ENCODE measurements at places on chromosomes 6 and 20. TPM values are rescaled to one million over a fixed set of nuclear protein-coding genes. Genes with fewer than 3 reads are reported as not detected.

- H3K4me1 ChIP-seq = no peaks in the 10 kb centered on the region
- DNase-seq = no peak
Observed at GRCh38 chr6:77561768-77562314, 91.0 kb upstream of the MEI4 start.

DNA sequence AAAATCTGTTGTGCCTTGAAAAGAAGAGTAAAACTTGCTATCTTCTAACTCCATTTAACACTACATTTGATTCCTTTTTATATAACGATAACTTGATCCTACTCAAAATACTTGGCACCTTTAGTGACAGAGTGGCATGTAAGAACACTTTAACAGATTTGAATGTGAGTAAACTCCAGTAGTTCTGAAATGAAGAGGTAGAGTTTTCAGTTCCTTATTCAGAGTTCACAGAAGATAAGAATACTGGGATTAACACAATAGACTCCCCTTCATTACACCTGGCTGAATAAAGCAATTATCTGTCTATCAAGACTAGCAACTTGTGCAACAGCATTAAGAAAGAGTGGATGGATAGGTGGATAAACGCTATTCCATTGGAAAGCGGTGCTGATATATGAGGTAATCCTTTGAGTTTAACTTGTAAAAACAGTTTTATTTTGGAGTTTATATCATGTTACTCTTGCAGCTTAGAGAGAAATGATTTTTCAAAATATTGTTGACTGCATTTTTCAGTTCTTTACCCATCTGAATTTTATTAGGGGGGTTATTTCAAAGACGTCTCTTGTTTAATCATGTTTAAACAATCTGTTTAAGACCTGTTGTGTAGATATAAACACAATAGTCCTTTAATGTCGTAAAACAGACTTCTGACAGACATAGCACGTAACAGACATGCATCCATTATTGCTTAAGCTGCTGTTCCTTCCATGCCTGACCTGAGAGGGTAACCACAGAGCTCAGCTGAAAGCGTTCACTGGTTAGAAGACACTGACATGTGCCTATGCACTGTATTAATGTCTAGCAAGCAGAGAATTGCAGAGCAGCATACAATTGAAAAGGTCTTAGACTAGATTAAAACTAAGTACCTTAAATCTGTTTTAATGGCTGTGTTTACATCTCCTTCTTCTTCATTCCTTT is 102.4 kb upstream of the SUPT3H start:
- no peak overlapping the region for H3K4me3 ChIP-seq
- H3K27ac ChIP-seq = peak overlapping the region; percentile 44
- H3K36me3 ChIP-seq = no peaks in the 10 kb centered on the region
- H3K27me3 ChIP-seq = no peaks in the 10 kb centered on the region
- peaks cover 12% of the 10 kb centered on the region for H3K4me1 ChIP-seq

GRCh38 chr20:57959589-57959988 is 249.8 kb upstream of the PMEPA1 start:
- no peak overlapping the region for H3K4me3 ChIP-seq
- H3K27ac ChIP-seq = no peak overlapping the region
- no peaks in the 10 kb centered on the region for H3K36me3 ChIP-seq

DNA sequence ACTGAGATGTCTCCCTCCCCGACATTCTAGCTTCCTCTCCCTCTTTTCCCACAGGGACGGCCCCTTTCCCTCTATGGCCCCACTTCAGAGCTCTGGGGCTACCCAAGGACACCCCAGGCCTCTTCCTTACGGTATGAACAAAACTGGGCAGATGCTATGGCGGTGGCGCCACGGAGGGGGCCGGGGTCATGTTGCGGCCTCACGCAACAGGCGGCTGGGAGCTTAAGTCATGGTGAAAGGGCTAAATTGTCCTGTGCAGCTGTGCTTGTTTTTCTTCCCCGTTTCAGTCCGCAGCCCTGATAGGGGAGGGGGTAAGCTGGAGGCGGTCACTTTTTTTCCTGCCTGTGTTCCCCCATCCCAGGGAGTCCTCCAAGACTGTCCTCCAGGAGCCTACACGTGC is 17.6 kb upstream of the KIAA1755 start:
- no peak for DNase-seq
- no peaks in the 10 kb centered on the region for H3K4me1 ChIP-seq
- no peaks in the 10 kb centered on the region for H3K36me3 ChIP-seq
- no peaks in the 10 kb centered on the region for H3K27me3 ChIP-seq

DNA sequence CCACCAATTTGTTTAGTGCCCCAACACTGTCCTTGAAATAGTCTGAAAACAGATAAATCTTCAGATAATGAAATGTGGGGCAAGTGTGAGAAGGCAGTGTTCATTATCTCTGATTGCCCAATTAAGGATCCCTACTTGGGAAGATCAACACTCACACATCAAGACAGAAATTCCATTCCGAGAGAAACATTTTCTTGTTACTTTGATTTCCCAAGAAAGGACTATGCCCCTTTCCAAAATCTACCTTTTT is 16.2 kb downstream of the HMGN4 start:
- no peaks in the 10 kb centered on the region for H3K27me3 ChIP-seq
- peak overlapping the region; percentile 54 for H3K4me3 ChIP-seq

DNA sequence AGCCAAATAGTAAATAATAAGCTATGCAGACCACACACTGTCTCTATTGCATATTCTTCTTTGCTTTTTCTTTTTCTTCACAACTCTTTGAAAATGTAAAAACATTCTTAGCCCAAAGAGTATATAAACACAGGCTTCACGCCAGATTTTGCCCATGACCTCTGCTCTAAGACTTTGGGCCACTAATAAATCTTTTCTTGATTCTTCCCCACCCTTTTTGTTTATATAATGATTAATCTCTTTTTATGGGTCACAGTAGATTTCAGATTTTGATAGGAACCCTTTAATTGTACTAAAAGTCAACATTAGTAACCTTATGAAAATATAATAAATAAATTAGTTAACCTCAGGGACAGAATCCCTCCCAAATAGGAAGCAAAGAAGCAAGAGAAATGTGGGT is 15.8 kb upstream of the ENPP5 start:
- no peak for DNase-seq
- H3K4me3 ChIP-seq = no peak overlapping the region
- no peaks in the 10 kb centered on the region for H3K27me3 ChIP-seq

GRCh38 chr6:138162111-138162954 is 594 bp downstream of the ARFGEF3 start:
- DNase-seq = peak; percentile 57
- H3K4me3 ChIP-seq = peak overlapping the region; percentile 64
- peaks cover 20% of the 10 kb centered on the region for H3K27me3 ChIP-seq
- H3K27ac ChIP-seq = peak overlapping the region; percentile 92
- no peaks in the 10 kb centered on the region for H3K36me3 ChIP-seq

GRCh38 chr6:109297406-109298110 is 84.7 kb downstream of the CD164 start:
- H3K27me3 ChIP-seq = no peaks in the 10 kb centered on the region
- H3K4me3 ChIP-seq = no peak overlapping the region
- peaks cover 57% of the 10 kb centered on the region for H3K4me1 ChIP-seq
- H3K36me3 ChIP-seq = no peaks in the 10 kb centered on the region
- DNase-seq = no peak

GRCh38 chr6:56765494-56765893 is 122.8 kb upstream of the DST start:
- no peaks in the 10 kb centered on the region for H3K27me3 ChIP-seq
- no peak overlapping the region for H3K4me3 ChIP-seq
- no peak overlapping the region for H3K27ac ChIP-seq
- H3K4me1 ChIP-seq = peaks cover 48% of the 10 kb centered on the region
- DNase-seq = no peak
- H3K36me3 ChIP-seq = no peaks in the 10 kb centered on the region

DNA sequence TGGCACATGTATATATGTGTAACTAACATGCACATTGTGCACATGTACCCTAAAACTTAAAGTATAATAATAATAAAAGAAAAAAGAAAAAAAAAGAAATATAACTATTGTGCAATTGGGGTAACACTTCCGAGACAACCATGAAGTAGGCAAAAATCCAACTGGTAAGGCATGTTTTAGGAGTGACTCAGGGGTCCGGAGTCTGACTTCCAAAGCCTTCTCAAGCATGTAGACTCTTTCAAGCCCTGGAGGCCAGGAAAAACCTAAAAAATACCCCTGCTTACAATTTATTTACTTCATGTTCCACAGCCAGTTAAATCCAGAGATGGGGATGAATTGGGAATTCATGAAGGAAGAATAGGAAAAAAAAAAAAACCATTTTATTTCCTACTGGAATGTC is 161.3 kb upstream of the PHACTR1 start:
- no peaks in the 10 kb centered on the region for H3K27me3 ChIP-seq
- no peak for DNase-seq
- no peaks in the 10 kb centered on the region for H3K4me1 ChIP-seq

DNA sequence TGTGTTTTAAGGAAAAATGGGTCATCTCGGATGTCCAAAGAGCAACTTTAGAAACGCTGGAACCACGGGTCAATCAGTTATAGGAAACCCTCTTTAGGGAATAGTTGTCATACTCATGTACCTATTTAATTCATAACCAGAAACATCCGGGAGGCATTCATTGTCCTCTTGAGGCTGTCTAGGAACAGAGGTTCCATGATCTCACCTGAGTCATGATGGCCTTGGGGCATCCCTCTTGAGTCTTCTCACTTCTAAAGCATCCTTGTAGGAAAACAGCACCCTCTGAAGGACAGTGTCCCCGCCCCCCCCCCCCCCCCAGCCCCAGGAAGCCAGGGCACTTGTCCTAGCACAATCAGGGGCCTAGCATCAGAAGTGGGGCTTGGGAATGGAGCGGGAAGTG is 46.3 kb upstream of the CDH4 start:
- no peak for DNase-seq
- H3K4me3 ChIP-seq = no peak overlapping the region
- H3K27me3 ChIP-seq = no peaks in the 10 kb centered on the region
- no peaks in the 10 kb centered on the region for H3K4me1 ChIP-seq

DNA sequence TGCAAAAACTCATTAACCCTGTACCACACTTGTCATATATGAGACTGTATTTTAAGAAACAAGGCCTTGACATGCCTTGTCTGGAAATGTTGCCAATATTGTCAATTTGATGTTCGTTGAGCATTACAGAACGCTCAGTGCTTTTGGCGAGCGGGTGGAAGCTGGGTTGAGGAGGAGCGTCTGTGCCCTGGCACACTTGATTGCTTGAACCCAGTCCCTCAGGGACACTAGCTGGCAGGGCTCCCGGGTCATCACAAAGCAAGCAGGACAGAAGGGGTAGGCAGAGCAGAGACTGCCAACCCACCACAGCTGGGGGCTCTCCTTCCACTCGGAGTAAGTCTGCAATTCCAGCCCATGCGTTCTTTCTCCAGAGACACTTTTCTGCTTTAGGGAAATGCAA is 286.3 kb downstream of the KHDC1L start:
- H3K27me3 ChIP-seq = no peaks in the 10 kb centered on the region
- H3K4me3 ChIP-seq = no peak overlapping the region
- no peak overlapping the region for H3K27ac ChIP-seq
- no peaks in the 10 kb centered on the region for H3K36me3 ChIP-seq
- DNase-seq = no peak
- H3K4me1 ChIP-seq = peaks cover 5% of the 10 kb centered on the region

DNA sequence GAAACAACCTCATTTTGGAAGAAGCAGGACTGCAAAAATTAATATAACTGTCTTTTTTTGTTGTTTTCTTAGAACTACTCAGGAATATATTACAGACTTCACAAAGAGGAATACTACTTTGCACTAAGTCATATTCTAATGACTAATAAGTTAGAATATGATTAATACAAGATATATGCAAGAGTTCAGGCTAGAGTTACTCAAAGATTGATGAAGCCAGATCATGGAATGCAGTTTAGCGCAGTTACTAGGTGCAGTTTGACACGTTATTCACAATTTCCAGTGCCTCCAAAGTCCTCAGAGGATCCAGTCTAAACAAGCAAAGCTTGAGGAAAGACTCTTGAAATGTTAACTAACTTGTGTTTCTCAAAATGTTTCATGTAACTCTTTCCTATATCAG is 1.2 kb upstream of the MYCT1 start:
- H3K4me3 ChIP-seq = no peak overlapping the region
- no peak for DNase-seq
- no peaks in the 10 kb centered on the region for H3K4me1 ChIP-seq
- H3K36me3 ChIP-seq = no peaks in the 10 kb centered on the region
- no peaks in the 10 kb centered on the region for H3K27me3 ChIP-seq

- H3K36me3 ChIP-seq = no peaks in the 10 kb centered on the region
- DNase-seq = no peak
- no peak overlapping the region for H3K4me3 ChIP-seq
- no peak overlapping the region for H3K27ac ChIP-seq
Observed at GRCh38 chr6:167799033-167799821, 27.5 kb upstream of the AFDN start.

DNA sequence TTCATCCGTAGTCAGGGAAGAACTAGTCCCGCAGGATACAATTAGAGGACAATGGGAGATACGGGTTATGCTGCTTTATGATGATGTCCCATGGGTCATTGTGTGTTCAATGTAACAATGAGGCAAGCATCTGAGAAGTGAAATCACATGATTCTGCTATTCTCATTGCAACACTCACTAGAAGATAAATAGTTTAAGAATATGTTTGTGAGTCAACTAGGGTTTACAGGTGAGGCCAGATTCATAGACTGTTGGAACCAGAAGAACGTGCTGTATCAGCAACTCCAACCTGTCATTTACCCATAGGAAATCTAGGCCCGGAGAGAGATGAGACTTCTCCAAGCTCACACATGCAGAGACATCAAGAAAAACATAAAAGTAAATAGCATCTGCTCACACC is 80.8 kb downstream of the SCML4 start:
- H3K4me3 ChIP-seq = no peak overlapping the region
- DNase-seq = no peak
- no peak overlapping the region for H3K27ac ChIP-seq
- no peaks in the 10 kb centered on the region for H3K36me3 ChIP-seq
- H3K4me1 ChIP-seq = no peaks in the 10 kb centered on the region

- H3K27me3 ChIP-seq = no peaks in the 10 kb centered on the region
- H3K4me3 ChIP-seq = no peak overlapping the region
- H3K27ac ChIP-seq = no peak overlapping the region
- H3K36me3 ChIP-seq = no peaks in the 10 kb centered on the region
- no peak for DNase-seq
Observed at GRCh38 chr6:28747631-28748157, 176.1 kb downstream of the TRIM27 start.

DNA sequence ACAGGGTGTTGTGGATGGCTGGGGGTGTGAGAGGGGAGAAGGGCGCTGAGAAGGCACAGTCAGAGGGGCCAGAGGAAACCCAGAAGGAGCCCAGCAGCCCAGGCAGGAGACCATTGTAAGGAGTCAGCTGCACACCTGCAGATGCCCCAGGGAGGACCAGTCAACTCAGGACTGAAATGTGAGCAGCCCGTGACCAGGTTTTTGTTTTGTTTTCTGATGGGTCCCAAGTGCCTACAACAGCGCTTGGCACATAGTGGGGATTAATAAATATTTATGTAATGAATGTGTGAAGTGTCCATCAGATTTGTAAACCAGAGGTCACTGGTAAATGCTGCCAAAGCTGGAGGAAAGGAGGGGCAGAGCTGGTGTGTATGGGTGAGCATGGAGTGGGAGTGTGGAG is 30.2 kb downstream of the TRAM2 start:
- peaks cover 98% of the 10 kb centered on the region for H3K4me1 ChIP-seq
- H3K27ac ChIP-seq = no peak overlapping the region
- no peaks in the 10 kb centered on the region for H3K27me3 ChIP-seq
- H3K36me3 ChIP-seq = no peaks in the 10 kb centered on the region
- H3K4me3 ChIP-seq = no peak overlapping the region

The PSORS1C1 gene
- polyA plus RNA-seq = 3.9 TPM

The KAT14 gene
- 7.1 TPM for polyA plus RNA-seq

The HNF4A gene
- polyA plus RNA-seq = 9.2 TPM

The OR12D3 gene
- not detected for polyA plus RNA-seq

The SLC22A16 gene
- not detected for polyA plus RNA-seq
